ENCODE measurements at places on chromosomes 13 and 19.

- no peaks in the 10 kb centered on the region for H3K4me1 ChIP-seq
- no peaks in the 10 kb centered on the region for H3K27me3 ChIP-seq
- no peak overlapping the region for H3K27ac ChIP-seq
Observed at GRCh38 chr13:92913840-92914239, 312.8 kb upstream of the GPC6 start.

DNA sequence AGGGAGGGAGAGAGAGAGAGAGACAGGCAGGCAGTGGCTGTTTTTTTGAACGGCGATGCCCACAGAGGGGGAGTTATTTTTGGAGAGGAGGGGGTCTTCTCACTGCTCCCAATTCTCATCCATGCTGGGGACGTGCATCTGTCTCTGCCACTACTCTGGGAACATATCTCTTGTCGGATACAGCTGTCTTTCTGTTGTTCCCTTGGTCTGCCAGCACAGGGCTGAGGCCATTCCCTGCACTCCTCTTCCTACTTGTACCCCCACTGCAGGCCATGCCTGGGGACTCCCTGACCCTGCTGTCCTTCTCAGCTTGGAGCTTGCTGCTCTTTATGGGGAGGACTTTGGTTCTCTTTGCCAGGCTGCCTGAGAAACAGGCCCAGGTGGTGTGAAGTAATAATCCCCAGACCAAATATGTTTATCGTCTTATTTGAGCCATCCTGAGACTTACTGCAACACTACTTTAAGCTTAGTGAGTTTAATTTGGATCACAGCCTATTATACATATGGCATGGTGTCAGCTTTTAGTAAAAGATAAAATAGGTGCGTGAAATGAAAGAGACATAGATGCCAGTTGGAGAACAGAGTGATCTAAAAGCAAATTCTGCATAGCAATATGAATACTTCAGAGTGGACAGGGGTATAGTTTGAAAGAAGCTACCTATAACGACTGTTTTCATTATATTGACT lies 19.1 kb downstream of the LRCH1 start:
- H3K4me1 ChIP-seq: peaks cover 62% of the 10 kb centered on the region
- no peak for DNase-seq
- no peak overlapping the region for H3K4me3 ChIP-seq
- H3K36me3 ChIP-seq: no peaks in the 10 kb centered on the region
- no peaks in the 10 kb centered on the region for H3K27me3 ChIP-seq

GRCh38 chr13:98372876-98373275 lies 195.8 kb upstream of the RNF113B start:
- no peak for DNase-seq
- no peak overlapping the region for H3K27ac ChIP-seq
- peaks cover 12% of the 10 kb centered on the region for H3K36me3 ChIP-seq
- no peaks in the 10 kb centered on the region for H3K27me3 ChIP-seq

DNA sequence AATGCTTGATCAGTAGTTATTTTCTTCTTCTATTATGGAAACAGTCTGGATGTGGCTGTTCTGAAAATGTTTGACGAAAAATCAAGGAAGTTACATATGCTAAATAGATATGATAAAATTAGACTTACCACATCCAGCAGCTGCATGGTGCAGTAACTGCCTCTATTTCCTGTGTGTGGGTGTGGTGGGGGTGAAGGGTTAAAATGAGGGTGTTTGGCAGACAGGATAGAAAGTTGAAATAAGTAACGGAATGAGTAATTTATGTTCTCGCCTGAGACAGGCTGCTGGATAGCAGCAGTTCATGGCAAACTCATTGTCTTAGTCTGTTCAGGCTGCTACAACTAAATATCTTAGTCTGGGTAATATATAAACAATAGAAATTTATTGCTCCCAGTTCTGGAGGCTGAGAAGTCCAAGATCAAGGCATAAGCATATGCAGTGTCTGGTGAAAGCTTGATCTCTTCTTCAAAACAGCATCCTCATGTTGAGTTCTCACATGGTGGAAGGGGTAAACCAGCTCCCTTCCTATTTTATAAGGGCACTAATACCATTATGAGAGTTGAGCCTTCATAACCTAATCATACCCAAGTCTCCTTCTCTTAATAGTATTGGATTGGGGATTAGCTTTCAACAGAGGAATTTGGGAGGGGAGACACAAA lies 1248.9 kb downstream of the SLITRK5 start:
- H3K4me1 ChIP-seq: no peaks in the 10 kb centered on the region
- no peaks in the 10 kb centered on the region for H3K36me3 ChIP-seq

Measured in A673 (cell line).